ENCODE measurements at places on chromosomes 3 and 15.

DNA sequence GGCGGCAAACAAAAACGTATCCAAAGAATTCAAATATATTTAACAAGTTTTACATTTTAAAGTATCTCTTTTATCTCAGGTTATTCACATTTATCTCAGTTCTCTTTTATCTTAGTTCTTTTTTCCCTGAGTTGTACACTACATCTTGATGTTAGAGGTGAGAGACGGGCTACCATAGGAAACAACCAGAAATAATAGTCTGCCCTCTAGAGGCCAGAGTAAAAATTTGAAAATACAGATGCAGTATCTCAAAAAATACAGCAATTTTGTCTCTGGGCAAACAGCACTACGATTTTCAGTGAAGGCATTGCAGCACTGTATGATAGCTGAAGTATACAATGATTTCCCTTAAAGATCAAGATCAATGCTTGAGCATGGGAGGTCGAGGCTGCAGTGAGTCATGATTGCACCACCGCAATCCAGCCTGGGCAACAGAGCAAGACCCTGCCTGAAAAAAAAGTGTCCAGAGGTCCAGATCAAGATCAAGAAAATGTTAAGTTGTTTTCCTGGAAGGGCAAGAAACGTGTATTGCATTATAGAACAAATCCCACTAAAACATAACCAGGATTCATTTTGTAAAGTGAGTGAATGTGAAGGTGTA lies 82.6 kb upstream of the ATP11B start:
- no peak for DNase-seq

- no peak for DNase-seq
Observed at GRCh38 chr3:170724599-170725280, 138.9 kb upstream of the SLC7A14 start.

DNA sequence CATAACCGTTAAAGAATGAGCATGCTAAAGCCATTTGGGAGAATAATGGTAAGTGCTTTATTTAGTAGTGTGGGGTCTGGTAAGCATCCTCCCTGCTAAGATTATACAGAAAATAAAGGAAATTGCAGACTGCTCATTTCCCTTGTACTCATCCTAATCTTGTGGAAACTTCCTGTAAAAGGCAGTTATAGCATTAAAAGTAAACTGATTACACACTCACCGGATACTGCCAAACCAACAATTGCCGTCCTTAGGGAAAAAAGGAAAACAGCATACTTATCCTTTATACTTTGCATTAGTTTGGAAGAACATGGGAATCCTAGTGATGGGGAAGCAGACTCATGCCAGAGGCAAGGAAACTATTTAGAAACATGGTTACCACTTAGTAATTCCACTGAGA lies 5.3 kb upstream of the SPRED1 start:
- DNase-seq, result no peak

- no peak for DNase-seq
Observed at GRCh38 chr3:43960448-43960840, 269.7 kb downstream of the ABHD5 start.

DNA sequence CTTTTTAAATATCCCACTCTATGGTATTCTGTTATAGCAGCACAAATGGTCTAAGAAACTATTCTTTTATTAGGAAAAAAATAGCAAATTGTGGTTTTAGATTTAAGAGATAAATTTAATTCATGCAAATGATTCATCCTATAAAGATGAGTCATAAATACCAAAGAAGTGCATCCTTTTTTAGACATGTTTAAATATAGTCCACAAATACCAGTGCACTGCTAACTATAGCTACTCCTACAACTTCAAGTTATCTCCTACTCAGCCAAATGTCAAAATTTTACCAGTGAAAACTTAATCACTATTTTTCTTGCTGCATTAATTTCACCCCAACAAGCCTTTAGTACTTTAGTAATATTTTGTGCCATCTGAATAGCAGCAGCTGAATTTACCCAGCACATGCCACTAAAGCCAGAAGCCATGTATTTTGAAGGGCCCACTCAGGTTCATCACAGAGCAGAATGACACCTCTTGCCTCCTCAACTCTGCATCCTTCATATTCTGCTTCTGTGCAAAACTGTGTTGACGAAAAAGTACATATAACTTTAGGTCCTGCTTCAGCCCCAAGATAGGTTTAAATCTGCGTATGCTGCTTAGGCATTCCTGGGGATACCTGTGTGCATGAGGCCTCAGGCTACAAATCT lies 24.9 kb downstream of the CX3CR1 start:
- DNase-seq, result no peak

GRCh38 chr3:26264708-26265107 lies 357.9 kb upstream of the LRRC3B start:
- DNase-seq, result no peak

- DNase-seq, result no peak
Observed at GRCh38 chr15:98823012-98823458, 174.7 kb downstream of the IGF1R start.

GRCh38 chr3:170622369-170623159 lies 36.7 kb upstream of the SLC7A14 start:
- DNase-seq, result no peak

- no peak for DNase-seq
Observed at GRCh38 chr15:95603802-95604201, 726.7 kb upstream of the NR2F2 start.

GRCh38 chr3:127698691-127699415 lies 26.1 kb downstream of the ABTB1 start:
- DNase-seq, result no peak

DNA sequence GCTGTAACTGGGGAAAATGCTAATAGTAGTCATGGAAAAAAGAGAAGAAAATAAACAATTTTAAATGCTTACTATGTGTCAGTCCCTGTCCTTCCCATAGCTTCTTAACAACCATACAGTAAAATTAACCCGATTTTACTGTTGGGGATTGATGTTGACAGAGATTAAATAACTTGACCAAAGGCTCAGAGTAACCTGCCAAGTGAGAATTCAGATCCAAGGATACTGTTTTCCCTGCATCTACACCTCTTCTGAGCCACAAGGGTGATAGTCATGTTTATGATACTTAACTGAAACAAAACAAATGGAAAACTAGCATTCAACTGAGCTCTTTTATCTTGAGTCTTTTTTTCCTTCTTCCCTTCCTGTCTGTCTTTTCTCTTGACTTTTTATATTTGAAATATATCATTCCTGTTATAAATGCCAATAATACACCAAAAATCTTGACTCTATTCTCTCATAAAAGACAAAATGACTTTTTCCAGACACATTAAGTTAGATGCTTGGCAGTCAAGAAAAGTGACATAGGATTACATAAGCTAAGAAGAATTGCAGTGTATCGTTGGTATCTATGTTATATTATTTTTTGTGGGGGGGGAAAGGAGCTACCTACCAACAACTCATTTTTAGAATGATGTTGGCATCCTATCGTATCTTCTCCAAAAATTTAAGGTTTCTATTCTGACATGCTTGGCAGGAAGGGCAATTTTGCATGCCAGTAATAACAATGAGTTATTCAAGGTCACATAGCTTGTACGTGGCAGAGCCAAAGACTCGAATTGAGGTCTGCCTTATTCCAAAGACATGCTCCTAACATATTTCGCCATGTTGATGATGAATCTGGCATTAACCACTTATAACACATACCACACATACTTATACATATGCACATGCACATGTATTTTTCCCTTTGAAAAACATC lies 306.6 kb upstream of the KCNH8 start:
- DNase-seq, result no peak

DNA sequence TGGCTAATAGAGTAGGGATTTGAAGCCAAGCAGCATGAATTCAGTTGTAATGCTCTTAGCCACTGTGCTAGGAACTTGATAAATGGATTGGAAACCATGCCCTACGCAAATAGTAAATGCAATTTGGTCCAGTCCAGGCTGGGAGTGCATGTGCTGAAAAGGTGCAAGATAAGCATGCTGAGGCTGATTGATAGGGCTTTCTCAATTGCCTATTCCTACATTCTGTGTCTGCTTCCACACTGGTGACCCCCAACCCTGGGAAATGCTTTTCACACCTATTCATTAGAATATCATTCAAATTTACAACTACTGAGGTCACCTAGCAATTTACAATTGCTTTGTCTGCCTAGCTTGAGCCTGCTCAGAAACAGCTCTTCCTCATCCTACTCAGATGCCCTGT lies 84.7 kb upstream of the SLC25A36 start:
- DNase-seq, result no peak

DNA sequence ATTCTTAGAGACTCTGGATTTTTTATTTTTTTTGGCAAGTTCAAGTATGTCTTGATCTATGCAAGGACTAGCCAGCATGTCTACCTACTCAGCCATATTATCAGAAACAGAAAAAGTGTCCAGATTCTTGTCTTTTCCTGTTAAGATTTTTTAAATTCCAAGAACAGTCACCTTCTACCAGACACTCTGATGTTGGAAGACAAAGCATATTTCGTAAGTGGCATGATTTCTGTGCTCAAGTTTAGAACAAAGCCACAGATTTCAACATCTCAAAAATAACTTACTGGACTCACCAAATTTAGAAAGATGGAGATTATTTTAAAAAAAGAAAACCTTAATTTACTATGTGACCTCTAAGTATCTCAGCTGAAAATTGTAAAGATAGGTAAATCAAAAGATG lies 61.9 kb downstream of the GOLGA6L7 start:
- no peak for DNase-seq

DNA sequence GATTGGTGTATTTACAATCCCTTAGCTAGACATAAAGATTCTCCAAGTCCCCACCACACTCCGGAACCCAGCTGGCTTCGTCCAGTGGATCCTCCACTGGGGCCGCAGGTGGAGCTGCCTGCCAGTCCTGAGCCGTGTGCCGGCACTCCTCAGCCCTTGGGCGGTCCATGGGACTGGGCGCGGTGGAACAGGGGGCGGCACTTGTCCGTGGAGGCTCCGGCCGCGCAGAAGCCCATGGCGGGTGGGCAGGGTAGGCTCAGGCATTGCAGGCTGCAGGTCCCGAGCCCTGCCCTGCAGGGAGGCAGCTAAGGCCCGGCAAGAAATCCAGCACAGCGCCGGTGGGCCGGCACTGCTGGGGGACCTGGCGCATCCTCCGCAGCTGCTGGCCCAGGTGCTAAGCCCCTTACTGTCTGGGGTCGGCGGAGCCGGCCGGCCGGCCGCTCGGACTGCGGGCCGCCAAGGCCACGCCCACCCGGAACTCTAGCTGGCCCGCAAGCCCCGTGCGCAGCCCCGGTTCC lies 3.5 kb upstream of the RNU5B-1 start:
- no peak for DNase-seq

DNA sequence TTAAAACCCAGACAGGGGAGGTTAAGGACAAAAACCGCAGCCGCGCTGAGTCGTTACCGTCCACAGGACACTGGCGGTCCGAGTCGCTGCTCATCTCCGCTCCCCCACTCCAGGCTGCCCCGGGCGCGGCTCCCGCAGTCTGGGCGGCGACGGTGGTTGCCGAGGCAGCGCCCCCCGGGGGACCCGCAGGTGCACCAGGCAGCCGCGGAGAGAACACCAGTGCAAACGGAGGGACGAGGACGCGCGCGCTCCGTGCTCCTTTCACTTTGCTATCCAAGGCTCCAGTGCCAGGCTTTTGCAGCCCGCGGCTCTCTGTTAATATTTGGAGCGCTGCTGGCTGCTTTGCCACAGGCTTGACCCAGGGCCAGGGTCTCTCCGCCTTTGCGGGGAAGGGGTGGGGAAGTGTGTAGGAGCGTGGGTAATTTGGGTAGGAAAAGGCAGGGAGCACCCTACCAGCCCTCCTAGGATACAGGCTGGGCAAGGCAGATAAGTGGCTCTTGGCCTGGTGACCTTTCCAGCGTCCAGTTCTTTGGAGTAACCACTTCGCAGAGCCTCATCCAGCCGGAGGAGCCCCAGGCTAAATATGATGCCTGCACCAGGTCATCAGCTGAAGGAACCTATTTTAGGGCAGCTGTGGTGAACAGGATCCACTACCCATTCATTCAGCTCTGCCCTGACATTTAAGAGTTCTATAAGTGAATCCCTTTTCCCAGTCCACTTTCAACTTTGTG lies at the start of gene GADL1:
TSS of gene GADL1 (minus strand) at position 141 of the 731 bp plus-strand sequence. CDS start at position 94, 47 bp downstream.
- DNase-seq, result no peak

DNA sequence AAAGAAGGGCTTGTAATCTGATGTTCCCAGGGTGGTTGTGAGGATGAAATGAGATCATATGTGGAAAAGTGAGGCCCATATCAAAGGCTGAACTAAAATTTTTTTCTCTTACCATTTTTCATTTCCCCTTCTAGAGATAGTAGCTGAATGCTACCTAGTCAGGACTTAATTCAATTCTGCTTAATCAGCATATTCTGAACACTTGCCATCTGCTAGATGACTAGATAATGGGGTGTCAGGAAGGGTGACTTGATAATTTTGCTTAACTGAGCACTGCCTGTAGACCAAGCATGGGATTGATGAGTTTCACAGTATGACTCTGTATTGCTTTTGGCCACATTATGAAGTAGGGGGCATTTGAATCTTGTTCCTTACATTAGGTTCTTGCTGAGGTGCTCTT lies 136.2 kb downstream of the CHST2 start:
- DNase-seq, result no peak

DNA sequence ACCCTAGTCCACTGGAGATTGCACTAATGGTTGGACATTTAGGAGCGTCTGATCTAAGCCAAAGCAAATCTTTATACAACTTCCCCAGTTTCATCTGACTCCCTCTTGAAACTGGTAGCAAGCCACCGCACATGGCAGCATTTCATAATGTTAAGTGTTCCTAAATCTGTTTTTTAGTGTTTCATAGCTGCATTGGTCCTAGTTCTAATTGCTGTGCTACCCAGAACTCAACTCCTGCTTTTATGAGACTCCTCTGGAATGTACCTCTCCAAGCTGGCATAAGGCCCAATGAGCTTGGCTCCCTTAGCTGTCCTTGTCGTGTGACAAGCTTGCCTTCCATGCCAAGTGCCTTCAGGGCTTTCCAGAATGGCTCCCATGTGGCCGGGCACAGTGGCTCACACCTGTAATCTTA lies 65.3 kb upstream of the FLNB start:
- no peak for DNase-seq

- DNase-seq, result no peak
Observed at GRCh38 chr3:36560685-36561084, 180.4 kb downstream of the STAC start.

GRCh38 chr3:8996681-8997121 lies 33.4 kb upstream of the RAD18 start:
- no peak for DNase-seq

GRCh38 chr3:81723732-81724313 lies 37.6 kb downstream of the GBE1 start:
- no peak for DNase-seq

DNA sequence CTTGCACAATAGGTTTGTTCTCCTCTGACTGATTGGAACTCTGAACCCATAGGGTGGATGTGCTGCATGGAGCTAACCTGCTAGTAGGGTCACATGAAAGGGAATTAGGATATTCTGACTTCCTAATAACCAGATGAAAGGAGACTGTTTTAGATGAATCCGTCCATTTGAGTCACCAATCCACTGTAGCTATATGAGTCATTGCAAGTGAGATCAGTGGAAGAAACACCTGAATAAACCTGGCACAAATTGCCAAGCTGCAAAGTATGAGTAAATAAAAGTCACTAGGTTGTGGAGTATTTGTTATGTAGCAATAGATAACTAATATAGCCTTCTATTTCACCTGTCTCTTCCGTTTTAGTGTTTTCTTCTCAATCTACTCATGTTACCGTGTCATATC lies 584.4 kb downstream of the PDCD6IP start:
- DNase-seq, result no peak

All from GM19239 (cell line).